CD4-positive, alpha-beta T cell treated with Interleukin-6 for 4 hours (primary cell): ENCODE measurements at places on chromosomes 5 and 9.

DNA sequence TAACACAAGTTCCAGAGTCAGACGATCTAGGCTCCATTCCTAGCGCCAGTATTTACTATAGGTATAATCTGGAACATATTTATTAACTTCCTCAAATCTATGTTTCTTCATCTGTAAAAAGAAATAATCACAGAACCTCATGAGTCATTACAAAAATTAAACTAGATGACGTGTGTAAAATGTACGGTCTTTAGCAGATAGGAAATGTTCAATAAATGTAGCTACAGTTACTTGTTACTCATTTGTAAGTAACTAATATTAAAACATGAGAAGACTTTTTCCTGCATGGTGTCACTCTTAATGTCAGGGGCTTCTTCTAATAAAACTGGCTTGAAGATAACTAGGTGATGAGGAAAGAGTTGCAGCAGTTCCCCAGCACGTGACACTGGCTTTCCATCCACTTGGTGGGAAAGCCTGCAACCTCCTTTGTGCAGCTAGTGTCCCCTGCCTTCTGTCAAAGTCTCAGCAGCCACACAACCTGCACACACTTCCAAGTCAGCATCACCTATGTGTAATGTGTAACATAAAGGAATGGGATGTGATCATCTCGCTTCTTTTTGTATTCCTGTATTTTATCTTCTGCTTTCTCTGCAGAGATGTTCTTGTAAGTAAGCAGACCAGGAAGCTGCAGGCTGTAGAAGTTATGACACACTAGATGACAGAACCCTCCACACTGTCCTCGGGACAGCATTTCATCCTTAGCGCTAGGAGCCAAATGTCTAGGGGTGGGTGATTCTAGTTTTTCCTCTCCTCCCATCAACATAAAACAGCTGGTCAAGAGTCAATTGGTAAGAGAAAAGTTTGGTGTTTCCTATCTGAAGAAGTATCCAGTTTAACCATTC, 1.8 kb upstream of the JAKMIP2 start:
- no peak for DNase-seq

DNA sequence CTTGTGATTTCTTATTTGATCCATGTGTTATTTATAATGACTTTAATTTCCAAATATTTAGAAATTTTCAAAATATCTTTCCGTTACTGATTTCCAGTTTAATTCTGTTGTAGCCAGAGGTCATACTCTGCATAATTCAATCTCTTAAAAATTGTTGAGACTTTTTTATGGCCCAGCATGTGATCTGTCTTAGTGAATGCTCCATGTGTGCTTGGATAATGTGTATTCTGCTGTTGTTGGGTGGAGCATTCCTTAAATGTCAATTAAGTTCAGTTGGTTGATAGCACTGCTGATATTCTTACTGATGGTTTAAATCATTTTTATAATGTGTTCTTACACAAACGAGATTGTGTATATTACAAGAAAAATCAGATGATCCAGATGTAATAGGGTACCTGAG, 180.8 kb downstream of the RGS3 start:
- no peak for DNase-seq

DNA sequence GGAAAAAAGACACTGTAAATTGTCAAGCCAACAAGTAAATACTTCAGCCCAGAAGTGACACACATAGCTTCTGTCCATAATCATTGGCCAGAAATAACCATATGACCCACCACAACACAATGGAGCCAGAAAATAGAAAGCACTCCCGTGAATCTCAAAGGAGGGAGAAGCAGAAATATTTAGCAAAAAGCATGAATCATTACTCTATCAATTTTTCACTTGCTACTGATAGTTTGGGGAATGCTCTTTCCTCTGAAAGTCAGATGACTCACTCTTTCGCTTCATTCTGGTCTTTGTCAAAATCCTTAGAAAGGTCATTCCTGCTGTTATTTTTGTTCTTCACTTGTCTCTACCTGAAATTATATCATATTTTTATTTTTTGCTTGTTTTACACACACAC, 312.6 kb downstream of the TMEM232 start:
- no peak for DNase-seq

GRCh38 chr9:99121604-99122003, 16.7 kb downstream of the TGFBR1 start:
- DNase-seq, result no peak

DNA sequence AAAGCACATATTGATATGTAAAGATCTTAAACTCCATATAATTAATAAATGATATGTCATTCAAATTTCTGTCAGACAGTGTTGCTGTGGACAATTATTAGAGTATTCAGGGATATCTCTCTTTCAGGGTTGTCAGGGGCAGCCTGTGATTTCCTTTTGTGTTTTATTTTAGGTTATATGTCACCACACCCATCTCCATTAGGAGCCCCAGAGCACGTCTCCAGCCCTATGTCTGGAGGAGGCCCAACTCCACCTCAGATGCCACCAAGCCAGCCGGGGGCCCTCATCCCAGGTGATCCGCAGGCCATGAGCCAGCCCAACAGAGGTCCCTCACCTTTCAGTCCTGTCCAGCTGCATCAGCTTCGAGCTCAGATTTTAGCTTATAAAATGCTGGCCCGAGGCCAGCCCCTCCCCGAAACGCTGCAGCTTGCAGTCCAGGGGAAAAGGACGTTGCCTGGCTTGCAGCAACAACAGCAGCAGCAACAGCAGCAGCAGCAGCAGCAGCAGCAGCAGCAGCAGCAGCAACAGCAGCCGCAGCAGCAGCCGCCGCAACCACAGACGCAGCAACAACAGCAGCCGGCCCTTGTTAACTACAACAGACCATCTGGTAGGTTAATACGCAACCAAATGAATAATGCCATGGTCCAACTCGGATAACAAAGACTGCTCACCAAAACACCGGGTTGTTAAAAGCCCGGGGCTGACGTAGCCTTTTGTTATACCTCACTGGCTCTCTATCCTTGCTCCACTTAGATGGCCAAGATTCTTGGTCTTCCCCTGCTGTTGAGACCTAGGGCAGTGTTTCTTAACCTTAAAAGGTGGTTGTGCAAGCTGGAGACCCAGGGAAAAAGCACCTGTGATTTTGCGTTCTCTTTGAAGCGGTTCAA, 24.4 kb downstream of the SMARCA2 start:
- no peak for DNase-seq

DNA sequence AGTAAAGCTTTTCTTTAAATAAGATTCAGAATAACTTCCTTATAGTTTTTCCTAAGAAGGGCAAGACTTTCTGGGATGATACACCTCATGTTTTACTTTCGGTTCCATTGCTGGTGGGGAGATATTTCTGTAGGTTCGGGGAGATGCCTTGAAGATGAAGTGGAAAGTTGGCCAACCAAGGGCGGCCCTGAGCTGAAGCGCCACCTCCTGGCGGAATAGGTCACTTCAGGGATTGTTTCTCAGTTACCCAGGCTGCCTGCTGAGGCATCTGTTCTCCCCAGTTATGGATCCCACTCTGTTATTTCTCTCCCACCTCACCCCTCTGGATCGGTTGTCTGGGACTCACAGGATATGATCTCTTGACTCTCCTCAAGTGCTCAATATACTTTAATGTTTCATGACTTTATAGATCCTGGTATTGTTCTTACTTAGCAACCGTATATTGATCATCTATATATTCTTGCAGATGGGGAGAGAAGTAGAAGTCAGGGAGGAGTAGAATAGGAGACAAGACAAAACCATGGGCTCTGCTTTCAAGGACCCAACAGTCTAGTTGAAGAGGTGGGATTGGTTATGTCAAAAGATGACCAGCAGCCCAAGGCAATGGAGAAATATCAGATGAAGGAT, 23.4 kb downstream of the MEGF10 start:
- peak; percentile 69 for DNase-seq
